ENCODE measurements at places on chromosomes 5 and 9. TPM values are rescaled to one million over a fixed set of nuclear protein-coding genes. Genes with fewer than 3 reads are reported as not detected.

Gene PCDHAC2
- 3.1 TPM for total RNA-seq

Gene FSTL4
- total RNA-seq = not detected

Gene RABGAP1
- total RNA-seq = 46.4 TPM

Gene GABRA6
- not detected for total RNA-seq

Gene NXNL2
- total RNA-seq = not detected

Gene FOXI1
- total RNA-seq = not detected

Gene ARHGEF39
- total RNA-seq = 0.65 TPM

Gene GARIN3
- total RNA-seq = not detected

Gene OMD
- 122 TPM for total RNA-seq

Gene MLANA
- total RNA-seq = not detected

Gene LMAN2
- 164 TPM for total RNA-seq

Gene MAP1B
- 654 TPM for total RNA-seq

Gene FCN2
- 0.84 TPM for total RNA-seq

DNA sequence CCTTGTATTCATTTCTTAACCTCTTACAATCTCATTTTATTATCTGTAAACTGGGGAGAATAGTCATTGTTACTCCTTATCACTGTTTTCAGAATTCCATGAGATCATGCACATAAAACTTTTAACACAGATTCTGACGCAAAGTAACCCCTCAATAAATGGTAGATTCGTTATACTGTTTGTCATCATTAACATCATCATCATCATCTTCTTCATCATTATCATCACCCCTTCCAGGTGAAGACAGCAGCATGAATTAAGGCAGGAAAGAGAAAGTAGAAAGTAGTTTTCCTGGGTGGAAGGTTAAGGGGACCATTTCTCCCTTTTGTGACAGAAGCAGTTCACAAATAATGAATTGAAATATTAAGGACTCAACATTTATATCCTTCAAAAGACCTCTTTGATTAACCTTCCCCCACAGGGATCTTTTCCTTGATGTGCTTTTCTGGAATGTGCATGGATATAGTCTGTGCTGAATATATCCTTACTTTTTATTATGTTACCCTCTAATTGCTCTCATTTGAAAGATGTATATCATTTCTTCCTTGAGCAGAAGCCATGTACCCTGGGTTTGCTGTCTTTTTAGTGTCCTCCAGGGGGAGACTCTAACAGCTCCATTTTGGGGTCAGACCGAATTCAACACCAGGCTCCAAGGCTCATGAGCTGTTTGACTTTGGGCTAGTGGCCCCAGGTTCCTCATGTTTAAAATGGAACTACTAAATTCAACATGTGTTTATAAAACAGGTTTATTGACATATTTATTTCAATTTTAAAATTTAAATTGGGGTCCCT is 1029.9 kb upstream of the WWC1 start:
- no peak for DNase-seq

- no peak for DNase-seq
These were observed 23.2 kb downstream of the TSPAN17 start for GRCh38 chr5:176670449-176670848.

GRCh38 chr5:85651731-85652130 is 966.0 kb upstream of the COX7C start:
- DNase-seq = no peak

DNA sequence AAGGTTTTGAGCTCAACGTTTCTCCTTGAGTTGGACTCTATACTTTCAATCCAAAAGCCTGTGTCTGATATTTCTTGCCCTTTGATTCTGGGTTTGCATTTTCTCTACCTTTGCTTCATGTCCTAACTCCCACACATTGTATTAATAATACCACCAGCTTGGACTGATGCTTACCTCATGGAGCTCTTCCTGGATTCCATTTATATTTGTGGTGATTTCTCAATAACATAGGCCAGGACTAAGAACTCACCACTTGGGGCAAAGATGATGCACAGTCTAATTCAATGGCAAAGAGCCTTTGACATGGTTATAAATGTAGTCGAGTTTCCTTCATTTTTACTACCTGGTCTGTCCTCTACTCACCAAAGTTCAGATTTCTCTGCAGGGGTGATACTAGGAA is 27.5 kb upstream of the EFNA5 start:
- no peak for DNase-seq

DNA sequence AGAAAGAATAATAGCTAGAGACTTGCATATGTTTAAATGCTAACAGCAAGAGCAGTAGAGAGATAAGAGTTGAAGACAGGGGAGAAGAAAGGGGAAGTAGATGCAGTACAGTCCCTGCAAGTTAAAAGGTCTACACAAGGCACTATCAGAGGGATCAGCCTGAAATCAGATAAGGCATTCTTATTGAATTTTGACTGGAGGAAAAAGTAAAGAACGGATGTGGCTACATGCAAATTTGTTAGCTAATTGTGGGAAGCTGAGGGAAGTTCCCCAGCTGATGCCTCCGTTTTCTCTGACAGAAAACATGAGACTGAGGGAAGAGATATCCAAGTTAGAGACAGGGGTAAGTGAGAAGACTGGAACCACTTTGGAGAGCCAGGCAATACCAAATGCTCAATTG is 12.9 kb upstream of the RHOBTB3 start:
- DNase-seq = no peak

DNA sequence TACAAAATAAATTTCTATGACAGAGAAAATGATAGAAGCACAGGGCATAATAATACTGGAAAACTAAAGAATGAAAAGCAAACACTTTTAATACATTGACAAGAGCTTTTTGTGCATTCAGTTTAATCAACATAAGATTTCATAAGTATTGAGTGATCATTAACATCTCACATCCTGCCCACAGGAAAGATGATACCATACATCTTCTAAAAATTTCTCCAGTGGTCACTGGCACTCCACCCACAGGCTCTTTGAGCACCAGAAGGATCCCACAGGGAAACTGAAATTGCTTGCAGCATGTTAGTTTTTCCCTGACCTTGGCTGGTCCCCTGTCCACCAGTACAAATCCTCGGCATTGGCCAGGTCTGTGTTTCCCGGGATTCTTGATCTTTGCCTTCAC is 186.0 kb downstream of the CEMIP2 start:
- no peak for DNase-seq

GRCh38 chr9:14031810-14032209 is 282.1 kb downstream of the NFIB start:
- no peak for DNase-seq

GRCh38 chr5:146731909-146732659 is 146.5 kb downstream of the PPP2R2B start:
- no peak for DNase-seq

DNA sequence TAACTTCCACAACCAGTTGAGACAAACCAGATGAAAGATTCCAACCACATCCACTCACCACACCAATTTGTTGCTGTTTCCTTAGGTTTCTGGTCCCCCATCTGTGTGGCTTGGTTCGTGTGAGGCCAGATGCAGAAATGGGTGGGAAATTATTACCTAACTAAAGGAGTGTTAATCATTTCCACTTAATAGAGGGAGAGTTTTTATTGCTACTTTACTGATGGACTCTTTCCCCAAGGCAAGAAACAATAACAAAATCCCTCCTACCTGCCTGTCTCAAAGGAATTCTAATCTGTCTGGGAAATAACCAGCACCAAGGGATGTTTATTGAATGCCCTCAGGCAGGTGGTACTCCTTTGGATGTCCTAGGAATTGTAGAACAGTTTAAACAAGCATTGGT is 76.3 kb downstream of the TMEM167A start:
- DNase-seq = no peak

DNA sequence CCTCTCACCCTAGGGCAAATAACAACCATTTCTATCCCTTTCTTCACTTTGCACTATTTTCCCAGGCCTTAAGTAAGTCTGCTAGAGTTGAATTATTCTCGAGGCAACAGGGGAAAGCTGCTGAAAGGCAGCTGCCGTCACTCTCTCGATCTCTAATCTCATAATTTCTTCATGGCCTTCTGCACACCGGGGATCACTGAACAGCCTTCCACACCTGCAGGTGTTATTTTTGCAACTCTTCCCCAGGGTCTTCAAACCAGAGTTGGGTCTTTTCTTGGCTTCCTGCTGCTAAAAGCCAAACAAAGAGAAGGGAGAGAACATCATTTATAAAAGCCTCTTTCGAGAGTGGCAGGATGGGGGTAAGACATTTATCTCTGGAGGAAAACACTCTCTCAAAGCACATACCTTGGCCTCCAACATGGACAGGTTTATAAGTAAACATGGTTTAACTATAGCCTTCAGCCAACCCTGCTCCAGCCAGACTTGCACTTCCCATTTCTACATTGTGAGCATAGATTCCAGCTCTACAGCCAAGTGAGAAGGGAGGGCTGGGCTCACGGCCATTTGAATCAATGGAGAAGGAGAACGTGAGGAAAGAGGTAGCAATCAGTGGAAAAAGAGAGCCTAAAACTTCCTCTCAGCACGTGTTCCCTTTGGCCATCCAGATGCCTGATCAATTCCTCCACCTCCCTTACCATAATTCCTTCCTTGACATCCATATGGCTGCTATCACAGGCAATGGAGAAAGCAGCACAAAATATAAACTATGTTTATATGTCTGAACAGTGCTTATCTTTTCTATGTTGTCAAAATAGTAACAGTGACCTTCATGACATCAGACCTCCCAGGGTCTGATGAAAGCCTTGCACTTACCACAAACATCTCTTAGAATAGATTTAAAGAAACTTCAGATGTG is 464.9 kb downstream of the TLE1 start:
- no peak for DNase-seq

GRCh38 chr9:84266087-84266561 is 74.4 kb downstream of the SLC28A3 start:
- no peak for DNase-seq

DNA sequence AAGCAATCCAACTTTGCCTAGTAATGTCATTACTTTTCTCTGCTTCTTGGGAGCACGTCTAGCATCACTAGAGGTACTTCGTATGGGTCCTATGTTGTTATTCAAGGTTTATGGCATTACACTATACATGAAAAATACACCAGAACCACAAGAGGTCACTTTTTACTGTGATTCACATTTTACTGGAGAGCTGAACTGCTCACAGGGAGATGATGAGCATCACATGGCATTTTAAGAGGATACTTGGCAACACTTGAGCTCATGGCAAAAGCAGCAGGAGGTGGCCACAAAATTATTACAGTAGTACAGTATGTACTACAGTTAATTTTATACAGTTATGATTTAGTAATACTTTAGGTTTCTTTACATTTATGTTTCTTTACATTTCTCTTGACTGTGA is 223.4 kb downstream of the PARP8 start:
- no peak for DNase-seq

DNA sequence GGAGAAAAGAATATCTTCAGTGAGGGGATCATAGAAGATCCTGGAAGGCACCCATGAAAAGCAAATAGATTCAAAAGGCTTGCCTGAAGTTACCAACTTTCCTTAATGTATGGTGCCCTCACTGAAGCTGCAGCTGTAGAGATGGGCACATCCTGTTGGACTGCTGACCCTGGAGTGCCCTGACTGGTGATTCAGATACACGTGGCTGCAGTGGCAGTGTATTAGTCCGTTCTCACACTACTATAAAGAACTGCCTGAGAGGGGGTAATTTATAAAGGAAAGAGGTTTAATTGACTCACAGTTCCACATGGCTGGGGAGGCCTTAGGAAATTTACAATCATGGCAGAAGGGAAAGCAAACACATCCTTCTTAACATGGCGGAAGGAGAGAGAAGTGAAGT is 80.3 kb downstream of the OSMR start:
- DNase-seq = no peak

DNA sequence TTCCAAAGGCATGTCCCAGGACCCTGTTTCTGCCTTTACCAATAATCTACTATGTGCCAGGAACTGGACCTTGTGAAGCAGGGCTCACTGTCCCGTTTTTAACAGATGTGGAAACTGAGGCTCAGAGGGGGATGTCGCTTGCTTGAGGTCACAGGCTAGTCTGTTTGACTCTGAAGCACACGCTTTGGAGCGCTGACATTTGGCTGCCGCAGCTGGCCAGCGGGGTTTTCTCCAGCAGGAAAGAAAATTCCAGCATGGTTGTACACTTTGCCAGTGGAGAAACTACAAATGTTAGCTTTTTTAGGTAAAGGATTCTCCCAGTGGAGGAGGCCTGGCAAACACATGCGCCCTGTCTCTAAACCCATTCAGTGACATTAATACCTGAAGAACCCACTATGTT is 50.5 kb downstream of the SH3PXD2B start:
- DNase-seq = no peak

DNA sequence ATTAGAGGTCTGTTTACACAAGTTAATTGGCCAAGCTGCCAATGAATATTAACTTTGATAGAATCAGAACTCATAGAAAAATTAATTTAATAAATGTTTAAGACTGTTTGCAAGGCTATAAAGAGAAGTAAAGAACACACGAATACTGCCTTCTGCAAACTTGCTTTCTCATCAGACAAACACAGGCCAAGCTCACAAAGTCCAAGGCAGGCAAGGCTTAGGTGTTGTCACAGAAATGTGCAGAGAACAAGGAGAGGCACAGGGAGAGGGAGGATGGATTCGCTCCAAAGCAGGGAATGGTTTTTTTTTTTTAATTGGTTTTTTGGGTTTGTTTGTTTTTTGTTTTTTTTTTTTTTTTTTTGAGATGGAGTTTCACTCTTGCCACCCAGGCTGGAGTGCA is 43.4 kb downstream of the RETREG1 start:
- no peak for DNase-seq

- DNase-seq = no peak
These were observed 204.8 kb downstream of the TMEM161B start for GRCh38 chr5:88063813-88064212.
